Activated T-cell treated with anti-CD3 and anti-CD28 coated beads for 24 hours (primary cell): ENCODE measurements at places on chromosomes 1 and 21.

- DNase-seq: no peak
Measured at GRCh38 chr1:6144647-6145395, 35.3 kb downstream of the CHD5 start.

DNA sequence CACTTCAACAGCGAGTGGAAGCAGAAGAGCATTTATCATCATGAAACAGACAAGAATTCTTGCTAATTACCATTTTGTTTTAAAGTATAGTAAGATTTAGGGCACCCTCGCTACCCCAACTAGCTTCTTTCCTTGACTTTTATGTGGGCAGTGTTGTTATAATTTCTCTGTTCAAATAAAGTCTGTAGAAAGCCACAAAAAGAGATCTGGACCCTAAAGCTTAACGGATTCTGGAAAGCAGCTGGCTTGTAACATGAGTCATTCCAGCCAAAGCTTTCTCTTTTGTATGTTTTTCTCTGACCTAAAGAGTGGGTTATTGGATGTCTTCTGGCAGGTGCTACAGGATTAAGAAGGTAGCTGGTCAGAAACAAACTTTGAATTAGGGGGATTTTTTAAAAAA, 37.4 kb downstream of the RUNX1 start:
- DNase-seq: no peak

DNA sequence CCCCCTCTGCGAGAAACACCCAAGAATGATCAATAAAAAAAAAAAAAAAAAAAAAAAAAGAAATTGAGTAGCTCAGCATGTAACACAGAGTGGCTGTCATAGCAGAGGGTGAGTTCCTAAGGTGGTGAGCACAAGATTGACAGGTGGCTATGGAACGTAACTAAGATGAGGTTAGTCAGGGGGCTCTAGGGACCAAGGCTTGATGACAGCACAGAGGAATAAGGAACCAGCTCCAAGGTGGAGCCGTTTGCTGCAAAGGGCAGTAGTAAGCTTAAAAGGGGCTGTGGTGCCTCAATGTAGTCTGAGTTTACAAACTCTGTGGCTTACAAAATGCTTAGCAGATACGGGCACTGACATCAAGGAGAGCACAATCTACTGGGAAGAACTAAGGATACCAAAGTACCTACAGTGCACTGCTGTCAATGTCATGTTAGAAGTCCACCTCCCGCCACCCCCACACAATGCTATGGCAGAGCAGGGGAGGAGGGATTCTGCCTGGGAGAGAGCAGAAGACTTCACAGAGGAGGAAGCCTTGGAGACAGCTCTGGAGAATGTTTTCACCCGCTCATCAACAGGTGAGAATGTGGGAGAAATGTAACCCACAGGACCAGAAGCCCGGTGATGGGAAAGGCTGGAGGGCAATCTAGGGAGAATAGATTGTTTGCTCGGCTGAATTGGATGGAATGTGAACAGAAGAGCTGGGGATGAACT, 13.1 kb downstream of the IQGAP3 start:
- DNase-seq: no peak

DNA sequence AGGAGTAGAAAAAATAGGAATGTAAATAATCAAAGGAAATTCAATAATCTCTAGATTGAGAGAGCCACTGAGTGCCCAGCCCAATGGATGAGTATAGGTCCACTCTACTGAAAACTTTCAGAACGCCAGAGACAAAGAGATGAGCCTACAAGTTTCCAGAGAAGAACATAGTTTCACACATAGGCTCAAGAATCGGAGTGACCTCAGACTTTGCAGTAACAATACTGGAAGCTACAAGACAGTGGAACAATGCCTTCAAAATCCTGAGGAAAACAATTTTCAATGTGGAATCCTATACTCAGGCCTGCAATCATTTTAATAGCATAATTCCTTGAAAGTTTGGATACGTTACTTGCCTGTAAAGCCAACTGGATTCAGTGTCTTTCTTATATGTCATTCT, 11.0 kb downstream of the GJA4 start:
- no peak for DNase-seq

- no peak for DNase-seq
Measured at GRCh38 chr1:151606857-151607256, 5.0 kb upstream of the SNX27 start.
